H1 (cell line): ENCODE measurements at places on chromosomes 7 and 10.

- DNase-seq, result no peak
These were observed 68.9 kb upstream of the HDAC9 start for GRCh38 chr7:18426564-18427226.

GRCh38 chr7:28364082-28364481 is 48.2 kb upstream of the CREB5 start:
- no peak for DNase-seq

- no peak for DNase-seq
These were observed 56.2 kb downstream of the XPNPEP1 start for GRCh38 chr10:109866995-109867635.

- DNase-seq, result no peak
These were observed 544.3 kb upstream of the MGMT start for GRCh38 chr10:128922619-128923196.

DNA sequence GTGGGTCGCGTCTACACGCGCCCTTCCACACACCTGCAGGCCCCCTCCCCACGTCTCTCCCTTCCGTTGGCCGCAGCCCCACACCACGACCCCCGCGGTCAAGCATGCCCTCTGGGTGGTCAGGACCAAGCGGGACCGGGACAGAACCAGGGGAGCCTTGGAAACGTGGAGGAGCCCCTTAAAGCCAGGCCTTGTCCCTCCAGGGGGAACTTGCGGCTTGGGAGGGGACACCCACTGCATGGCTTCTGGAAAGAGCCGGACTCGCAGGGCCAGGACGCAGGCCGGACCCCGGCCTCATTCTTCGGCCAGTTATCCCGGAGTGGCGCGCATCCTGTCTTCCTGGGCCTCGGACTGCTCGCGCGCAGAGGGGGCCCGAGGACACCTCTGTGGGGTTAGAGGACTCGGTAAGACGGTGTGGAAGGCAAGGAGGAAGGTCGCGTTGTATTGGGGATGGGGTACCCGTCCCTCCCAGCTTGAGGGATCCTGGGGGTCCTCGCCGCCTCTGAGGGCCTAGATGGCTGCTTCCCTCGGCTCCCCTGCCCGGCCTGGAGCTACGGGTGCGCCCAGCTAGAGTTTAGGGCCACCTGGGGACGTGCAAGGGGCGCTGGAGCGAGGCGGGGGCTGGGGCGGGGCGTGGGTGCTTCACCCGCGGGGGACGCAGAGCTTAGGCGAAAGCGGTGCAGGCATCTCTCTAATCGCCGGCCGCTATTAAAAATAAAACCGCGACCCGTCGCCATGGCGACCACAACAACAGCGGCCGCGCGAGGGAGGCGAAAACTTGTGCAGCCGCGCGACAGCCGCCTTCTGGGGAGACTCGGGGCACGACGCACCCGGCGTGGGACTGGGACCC is 1.8 kb upstream of the PDGFA start:
- DNase-seq, result no peak

DNA sequence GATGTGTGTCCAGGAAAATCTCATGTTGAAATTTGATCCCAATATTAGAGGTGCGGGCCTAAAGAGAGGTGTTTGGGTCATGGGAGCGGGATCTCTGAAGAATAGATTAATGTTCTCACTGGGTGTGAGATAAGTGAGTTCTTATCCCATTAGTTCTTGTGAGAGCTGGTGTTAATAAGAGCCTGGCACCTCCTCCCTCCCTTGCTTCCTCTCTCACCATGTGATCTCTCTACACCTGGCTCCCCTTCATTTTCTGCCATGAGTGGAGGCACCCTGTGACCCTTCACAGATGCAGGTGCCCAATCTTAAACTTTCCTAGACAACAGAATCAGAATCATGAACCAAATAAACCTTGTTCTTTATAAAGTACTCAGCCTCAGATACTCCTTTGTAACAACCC is 19.5 kb downstream of the MTPN start:
- DNase-seq, result no peak

- no peak for DNase-seq
These were observed 30.1 kb downstream of the AFAP1L2 start for GRCh38 chr10:114374053-114374791.

DNA sequence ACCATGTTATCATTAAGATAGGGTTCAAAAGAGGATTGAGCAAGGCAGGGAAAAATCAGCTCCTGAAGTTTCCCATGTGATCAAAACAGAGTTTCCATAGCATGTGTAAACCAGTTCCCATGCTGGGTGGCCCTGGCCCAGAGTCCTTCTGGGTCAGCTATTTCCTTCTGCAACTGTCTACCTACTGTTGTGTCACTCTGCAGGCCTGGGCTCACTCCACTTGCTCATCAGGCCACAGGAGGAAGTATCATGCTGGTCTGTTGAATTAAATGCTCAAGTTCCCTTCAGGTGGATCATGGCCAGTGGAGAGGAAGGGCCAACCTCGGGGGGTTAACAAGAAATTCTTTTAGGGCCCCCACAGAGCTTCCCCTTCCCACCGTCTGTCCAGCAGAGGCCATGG is 104.7 kb downstream of the GFRA1 start:
- no peak for DNase-seq

GRCh38 chr7:155602156-155602555 is 42.3 kb upstream of the RBM33 start:
- no peak for DNase-seq

DNA sequence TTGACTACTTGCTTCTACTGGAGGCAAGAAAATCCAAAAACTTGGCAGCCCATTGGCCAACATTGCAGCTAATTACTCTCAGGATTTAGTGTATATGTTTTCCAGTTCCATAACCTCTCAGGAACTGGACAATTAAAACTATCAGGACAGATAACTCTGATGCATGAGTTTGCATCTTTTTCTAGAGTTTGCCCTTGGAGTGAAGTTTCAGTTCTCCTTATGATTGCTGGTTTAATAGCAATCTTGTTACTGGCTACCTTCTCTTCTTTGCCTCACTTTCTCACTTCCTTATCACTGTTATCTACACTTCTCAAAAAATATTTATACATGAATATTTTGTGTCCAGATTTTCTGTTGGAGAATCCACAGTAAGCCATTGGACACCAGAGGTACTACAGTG is 735.9 kb downstream of the PCDH15 start:
- DNase-seq, result no peak

- no peak for DNase-seq
These were observed 11.4 kb downstream of the RABGEF1 start for GRCh38 chr7:66751945-66752344.

GRCh38 chr7:47601119-47601880 is 19.4 kb upstream of the TNS3 start:
- DNase-seq, result no peak

DNA sequence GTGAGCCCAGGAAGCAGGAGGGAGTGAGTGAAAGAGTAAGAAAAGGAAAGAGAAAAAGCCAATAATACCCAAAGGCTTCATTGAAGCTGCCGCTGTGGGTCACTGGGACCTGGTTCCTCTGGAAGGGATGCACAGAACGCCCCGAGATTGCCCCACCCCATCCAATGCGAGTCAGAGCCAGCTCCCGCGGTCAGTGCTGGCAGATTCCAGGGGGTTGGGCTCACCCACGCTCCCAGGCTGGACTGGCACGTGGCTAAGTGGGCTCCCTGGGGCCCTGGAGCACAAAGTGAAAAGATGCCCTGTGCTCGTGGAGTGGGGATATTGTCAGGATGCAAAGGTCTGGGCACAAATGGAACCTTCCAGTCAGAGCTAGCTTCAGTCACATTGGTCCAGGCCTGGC is 117.0 kb downstream of the OAT start:
- DNase-seq, result no peak

DNA sequence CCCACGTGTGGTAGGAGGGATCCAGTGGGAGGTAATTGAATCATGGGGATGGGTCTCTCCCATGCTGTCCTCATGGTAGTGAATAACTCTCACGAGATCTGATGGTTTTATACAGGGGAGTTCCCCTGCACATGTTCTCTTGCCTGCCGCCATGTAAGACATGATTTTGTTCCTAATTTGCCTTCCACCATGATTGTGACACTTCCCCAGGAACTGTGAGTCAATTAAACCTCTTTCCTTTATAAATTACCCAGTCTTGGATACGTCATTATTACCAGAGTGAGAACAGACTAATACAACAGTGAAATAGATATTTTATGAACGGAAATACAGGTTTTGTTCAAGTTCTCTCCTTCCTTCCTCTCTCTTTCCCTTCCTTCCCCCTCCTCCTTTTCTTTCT is 15.8 kb downstream of the CALD1 start:
- DNase-seq, result no peak

- DNase-seq, result no peak
These were observed 25.1 kb upstream of the CPA5 start for GRCh38 chr7:130319541-130319940.

DNA sequence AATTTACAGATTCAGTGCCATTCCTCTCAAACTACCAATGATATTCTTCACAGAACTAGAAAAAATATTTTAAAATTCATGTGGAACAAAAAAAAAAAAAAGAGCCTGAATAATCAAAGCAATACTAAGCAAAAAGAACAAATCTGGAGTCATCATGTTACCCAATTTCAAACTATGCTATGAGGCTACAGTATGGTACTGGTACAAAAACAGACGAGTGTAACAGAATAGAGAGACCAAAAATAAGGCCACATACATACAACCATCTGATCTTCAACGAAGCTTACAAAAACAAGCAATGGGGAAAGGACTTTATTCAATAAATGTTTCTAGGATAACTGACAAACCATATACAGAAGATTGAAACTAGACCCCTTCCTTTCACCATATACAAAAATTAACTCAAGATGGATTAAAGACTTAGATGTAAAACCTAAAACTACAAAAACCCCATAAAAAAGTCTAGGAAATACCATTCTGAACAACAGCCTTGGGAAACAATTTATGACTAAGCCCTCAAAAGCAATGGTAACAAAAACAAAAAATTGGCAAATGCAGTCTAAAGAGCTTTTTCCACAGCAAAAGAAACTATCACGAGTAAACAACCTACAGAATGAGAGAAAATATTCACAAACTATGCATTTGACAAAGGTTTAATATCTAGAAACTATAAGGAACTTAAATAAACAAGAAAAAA is 207.7 kb downstream of the PTN start:
- DNase-seq, result no peak

DNA sequence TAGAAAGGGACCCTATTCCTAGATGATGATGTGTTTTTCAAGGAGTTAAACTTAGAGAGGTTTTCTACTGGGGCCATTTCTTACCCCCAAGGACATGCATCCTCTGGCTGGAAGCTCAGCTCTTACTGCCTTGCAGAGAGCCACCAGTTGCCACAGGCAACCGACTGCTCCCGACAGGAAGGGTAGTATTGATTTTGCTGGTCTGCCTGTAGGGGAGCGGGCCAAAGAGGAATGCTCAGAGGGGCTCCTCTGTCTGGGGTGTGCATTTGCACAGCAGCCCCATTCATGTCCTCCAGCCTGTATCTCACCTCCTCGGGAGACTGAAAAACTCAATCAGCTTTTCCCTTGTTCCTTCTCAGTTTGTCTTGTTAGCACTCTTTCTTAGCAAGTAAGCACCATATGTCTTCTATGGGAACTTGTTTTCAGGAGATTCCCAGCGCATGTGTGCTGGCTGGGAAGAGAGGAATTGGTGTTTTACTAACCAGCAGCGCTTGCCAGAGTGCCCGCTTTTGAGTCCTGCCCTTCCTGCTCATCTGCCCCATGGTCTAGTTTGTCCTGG is 739.0 kb upstream of the GALNT17 start:
- peak; percentile 55 for DNase-seq

DNA sequence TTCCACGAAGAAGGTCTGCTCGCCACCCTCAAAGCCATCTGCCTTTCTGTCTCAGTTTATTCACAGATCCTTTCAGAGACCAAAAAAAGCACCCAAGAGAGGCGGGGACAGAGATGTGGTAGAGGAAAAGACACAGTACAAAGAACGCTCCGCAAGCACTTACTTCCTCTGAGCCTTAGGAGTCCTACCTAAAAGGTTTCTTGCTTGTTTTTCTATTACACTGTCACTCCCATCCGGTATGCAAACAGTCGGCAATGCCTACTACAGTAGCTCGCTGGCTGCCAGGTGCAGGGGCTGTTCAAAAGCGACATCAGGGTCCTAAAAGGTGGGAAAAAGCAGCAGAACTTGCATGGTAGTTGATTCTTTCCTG is 816 bp downstream of the TECPR1 start:
- no peak for DNase-seq

DNA sequence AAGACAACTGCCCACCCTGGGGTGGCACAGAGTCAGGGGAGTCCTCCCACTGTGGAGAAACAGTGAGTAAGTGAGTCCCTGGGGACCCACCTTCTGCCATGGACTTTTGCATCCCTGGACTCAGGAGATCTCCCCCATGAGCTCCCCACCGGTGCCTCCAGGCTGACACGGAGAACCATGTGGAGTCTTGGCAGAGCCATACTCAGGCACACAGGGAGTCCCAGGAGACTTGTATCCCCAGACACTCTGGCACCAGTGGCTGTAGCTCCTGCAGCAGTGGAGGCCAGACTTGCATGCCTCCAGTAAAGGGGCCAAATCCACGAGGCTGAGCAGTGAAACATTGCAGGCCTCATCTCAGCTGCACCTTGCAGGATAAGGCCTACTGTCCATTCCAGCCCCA is 791.4 kb downstream of the PCDH15 start:
- no peak for DNase-seq

GRCh38 chr7:34337163-34337562 is 320.9 kb upstream of the NPSR1 start:
- DNase-seq, result no peak

DNA sequence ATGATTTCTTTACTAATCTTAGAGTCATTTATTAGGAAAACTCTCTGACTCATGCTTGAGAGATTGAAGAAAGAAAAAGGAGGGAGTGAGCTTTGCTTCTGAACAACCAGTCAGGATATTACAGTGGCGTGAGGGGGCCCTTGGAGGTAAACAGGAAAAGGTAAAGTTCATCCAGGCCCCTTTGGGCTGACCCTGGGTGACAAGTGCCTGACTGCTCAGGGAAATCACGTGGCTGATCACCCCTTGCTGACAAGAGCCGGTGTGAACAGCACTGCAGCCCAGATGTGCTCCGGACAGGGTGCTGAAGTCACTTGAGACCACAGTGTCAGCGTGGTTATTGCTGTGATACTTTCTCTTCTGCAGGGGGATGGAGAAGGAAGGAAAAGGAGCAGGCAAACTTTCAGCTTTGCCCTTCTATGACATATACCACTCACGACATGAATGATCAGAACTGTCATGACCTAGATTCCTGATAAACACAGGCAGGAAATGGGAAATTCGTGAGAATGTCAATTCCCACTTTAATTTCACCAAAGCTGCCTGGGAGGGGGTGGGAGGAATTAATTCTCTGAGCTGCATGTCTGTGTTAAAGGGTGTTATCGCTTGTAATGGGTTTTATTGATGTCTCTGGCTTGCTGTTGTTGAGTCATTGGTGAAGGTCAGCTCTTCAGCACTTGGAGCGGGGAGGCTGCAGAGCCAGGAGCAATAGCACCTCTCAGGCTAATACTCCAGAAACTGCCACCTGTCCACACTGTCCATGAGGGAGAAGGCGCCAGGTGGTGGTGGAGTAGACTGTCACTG is 139.8 kb upstream of the AOAH start:
- no peak for DNase-seq

DNA sequence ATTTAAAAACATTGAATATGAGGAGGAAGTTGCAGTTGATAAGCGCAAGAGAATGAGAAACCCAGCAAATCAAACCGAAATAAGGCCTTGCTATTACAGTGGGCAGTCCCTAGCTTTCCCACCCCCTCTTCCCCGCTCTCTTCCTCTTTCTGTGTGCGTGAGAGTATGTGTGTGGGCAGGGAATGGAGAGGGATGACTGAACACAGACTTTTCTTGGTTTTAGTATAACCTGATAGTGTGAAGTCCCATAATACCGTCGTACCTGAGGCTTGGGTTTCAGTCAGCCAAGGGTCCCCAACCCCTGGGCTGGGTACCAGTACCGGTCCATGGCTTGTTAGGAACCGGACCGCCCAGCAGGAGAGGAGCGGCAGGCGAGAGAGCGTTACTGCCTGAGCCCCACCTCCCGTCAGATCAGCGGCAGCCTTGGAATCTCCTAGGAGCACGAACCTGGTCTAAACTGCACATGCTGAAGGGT is 255.3 kb downstream of the CELF2 start:
- no peak for DNase-seq
